Iris pigment epithelial cell (primary cell): ENCODE measurements at places on chromosomes 12 and 14.

- DNase-seq: no peak
Measured at GRCh38 chr14:100004392-100004791, 60.8 kb upstream of the EVL start.

- DNase-seq: no peak
Measured at GRCh38 chr14:52095794-52096193, 26.9 kb upstream of the NID2 start.

DNA sequence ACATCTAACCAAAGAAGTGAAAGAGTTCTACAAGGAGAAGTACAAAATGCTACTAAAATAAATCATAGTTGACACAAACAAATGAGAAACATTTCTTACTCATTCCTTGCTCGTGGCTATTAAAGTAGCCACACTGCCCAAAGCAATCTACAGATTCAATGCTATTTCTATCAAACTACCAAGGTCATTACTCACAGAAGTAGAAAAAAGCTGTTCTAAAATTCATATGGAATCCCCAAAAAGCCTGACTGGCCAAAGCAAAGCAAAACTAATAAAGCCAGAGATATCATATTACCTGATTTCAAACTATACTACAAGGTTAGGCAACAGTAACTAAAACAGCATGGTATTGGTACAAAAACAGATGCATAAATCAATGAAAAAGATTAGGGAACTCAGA is 305.6 kb downstream of the RPAP3 start:
- DNase-seq: peak; percentile 50

DNA sequence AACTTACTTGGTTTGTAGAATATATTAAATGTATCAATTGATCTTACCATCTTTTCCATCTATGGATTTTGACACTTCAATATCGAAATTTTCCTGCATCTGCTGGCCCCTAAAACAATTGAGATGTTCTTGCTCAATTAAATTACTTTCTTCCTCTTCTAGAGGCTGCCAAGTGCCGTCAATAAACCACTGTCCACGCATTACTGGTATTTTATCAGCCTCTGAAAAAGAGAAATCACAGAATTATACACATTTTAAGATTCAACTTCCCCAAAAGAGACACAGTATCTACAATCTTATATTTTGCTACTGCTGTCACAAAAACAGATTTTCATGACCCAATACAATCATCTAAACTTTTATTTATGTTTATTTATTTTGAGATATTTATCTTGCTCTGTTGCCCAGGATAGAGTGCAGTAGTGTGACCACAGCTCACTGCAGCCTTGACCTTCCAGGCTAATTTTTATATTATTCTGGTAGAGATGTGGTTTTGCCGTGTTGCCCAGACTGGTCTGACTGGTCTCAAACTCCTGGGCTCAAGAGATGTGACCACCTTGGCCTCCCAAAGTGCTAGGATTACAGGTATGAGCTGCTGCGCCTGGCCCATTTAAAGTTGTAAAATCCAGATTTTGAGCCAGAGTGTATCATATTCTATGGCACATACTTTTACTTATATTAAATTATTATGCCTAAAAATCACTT is 49.3 kb downstream of the DDHD1 start:
- no peak for DNase-seq

DNA sequence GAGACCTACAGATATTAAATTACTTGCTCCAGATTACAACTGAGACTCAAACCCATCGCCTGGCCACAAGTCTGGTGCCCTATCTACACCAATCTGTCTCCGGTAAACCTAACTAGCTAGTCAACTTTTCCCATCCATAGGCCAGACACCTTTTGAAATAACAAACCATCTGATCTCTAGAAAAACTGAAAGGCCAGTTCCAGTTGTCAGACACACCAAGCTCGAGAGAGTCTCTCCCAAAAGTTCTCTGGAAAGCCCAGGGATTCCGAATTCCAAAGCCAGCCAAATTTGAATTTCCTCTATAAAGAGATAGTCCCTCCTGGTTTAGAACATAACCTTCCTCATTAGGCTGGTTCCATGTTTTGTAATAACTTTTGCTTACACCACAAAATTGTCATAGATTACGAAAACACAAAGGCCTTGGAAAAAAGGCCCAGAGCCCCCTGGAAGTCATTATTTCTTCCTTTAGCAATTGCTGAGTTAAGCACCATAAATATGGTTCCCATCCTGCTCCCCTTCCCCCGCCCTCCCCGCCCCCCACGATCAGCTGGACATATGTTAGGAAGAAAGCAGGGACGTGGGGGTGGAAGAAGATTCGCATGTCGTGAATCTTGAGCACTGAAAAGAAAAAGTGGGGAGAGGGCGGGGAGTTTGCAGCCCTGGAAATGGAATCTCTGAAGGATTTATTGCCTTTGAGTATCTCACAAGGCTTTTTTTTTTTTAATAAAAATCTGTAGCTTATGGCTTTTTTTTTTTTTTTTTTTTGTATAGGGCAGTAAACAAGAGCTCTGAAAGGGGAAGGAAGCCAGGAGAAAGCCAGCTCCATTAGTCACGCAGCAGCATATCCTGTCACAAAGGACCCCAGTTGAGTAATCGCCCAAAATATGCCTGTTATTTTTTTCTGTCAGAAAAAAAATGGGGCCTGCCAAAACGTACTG is 110.4 kb downstream of the ZFP36L1 start:
- DNase-seq: peak; percentile 97

- no peak for DNase-seq
Measured at GRCh38 chr12:102484017-102484416, 3.7 kb upstream of the IGF1 start.

DNA sequence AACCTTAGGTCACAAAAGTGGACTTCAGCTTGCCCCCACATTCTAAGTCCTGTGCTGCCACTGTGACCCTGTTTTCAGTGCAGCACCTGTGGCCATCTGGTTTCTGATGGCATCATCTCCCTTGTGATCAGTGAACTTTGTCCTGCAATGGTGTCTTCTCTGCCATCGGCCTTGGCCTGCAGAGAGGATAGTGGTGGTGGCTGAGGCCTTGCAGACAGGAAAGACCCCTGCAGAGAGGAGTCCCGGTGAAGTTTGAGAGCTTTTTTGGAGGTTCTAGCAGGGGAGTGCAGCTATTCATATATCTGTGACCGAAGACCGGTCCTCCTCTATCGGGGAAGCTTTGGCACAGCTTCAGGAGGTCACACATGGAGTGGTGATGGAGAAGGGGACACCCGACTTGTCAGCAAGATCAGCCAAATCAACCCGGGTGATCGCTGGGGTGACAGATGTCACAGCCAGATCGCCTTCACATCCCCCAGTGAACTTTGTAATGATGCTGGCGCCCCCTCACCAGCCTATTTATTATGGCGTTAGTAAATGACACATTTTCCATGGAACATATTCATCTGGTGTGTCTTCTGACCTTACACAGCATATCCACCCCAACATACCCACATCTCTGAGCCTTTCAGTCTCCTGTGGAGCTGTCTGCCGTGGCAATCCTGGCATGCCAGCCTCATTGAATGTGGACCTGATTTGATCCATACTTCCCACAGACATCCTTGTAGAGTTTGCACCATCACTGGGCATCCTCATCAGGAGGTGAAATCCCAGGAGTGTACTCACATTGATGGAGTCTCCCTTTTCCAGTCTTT is 136.1 kb downstream of the PAPOLA start:
- no peak for DNase-seq

GRCh38 chr14:71247106-71247505 is 339.8 kb downstream of the PCNX1 start:
- DNase-seq: no peak

GRCh38 chr12:111506260-111506659 is 92.9 kb downstream of the ATXN2 start:
- no peak for DNase-seq

DNA sequence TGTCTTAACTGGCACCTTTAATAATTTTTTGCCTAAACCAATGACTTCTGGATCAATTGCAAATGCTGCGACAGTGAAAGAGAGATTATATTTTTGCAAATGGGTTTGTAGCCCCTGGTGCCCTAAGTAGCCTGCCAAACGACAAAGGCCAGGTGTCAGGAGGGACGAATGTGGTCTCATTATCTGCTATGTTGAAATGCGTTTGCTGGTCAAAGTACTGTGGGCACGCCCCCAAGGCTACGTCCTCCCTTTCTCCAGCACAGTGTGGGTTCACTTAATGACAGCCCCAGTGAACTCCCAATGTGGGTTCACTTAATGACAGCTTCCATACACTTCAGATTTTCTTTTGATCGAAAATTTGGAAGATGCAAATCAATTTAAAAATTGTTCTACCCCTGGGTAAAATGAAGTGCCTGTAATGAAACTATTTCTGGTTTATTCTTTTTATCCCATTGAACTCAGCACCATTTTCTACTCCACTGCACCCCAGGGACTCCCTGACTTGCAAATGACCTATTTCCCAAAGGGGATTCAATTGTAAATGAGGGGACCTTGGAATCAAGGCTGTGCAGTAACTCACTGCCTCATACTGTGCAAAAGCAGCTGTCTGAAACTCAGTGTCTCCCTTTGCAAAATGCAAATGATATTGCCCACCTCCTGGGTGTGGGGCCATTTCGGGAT is 1.4 kb downstream of the SERPINA11 start:
- no peak for DNase-seq

GRCh38 chr14:31283578-31284252 is 76.1 kb upstream of the HECTD1 start:
- peak; percentile 15 for DNase-seq

DNA sequence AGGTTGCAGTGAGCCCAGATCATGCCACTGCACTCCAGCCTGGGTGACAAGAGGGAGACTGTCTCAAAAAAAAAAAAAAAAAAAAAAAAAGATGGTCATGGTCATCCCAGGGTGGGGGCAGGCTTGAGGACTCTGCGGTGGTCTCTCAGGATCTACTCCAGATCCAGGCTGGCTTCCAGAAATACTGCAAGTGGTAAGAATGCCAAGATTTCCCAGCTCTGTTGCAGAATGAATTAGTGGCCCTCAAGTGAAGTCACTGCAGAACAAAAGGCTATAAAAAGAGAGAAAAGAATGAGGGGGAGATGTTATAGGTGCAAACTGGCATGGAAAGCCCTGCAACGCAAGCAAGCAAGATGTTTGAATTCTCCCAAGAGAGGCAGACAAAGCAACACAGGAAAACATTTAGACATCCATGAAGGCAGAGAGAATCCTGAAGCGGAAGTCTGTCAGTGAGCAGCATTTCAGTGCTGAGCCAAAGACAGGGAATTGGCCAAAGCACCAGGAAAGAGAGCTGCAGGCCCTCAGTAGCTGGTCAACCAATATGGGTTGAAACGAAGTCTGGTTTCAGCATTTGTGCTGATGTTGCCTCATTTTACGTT is 31.9 kb upstream of the ETFBKMT start:
- no peak for DNase-seq

- no peak for DNase-seq
Measured at GRCh38 chr14:72104011-72104613, 171.9 kb downstream of the RGS6 start.

- DNase-seq: no peak
Measured at GRCh38 chr12:23687947-23688346, 261.5 kb downstream of the SOX5 start.

DNA sequence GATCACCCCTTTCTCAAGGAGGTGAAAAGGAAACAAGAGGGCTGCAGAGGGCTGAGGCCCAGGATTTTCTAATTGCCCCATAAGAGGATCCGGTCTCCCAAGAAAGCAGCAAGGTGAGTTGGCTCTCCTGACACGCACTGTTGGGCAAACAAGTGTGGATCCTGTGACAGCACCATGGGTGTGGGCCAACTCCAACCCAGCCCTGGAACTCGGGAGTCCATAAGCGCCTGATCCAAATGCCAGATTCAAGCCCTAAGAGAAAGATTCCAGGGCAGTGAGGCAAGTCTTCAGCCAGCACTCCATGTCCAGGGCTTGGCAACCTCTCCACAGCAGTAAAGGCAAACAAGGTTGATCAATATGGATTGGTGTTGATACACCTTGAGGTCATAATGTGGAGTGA is 33.1 kb downstream of the KCNA5 start:
- no peak for DNase-seq

GRCh38 chr12:123132951-123133619 is 17.8 kb downstream of the PITPNM2 start:
- DNase-seq: no peak

- no peak for DNase-seq
Measured at GRCh38 chr12:99224237-99224636, 423.3 kb upstream of the GARIN6 start.

DNA sequence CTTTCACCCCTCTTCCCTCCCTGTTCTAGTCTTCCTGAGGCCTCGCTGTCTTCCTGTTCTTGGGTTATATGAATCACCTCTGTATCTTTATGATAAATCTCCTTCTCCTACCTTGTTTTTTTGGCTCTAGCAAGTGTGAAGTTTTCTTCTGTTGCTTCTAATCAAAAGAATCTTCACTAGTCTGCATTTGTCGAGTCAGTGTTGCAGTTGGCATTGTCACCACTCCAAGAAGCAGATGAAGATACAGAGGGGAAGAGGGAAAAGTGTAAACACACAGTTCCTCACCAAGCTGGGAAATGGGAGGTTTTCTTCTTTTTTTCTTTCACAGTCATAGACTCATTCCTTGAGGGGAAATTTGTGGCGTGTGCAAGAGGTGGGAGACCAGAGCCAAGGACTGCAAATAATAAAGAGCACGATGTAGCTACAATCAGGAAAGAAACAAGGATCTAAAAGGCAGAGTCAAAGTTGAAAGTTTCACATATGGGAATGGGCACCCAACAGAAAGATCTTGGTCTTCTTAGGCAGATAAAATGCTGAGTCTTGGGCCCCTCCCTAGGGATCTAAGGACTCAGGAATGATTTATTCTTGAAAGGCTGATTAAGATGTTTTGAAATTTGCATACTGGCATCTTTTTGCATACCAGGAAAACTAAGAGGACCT is 22.2 kb upstream of the PRICKLE1 start:
- DNase-seq: no peak

DNA sequence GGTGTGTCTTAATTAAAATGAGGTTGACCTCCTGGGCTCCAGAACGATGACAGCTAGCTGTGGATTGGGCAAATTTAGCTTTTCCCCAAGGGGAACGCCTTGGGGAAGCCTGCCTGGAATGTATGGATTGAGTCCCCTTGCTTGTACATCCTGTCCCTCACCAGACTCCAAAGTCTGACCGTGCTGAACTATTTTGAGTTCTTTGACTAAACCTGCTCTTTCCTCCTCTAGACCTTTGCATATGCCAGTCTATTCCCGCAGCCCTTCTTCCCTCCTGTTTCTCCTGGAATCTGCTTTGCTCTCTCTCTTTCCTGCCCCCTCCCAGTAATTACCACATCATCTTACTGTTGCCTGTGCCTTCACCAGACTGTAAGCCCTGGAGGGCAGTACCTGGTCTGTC is 11.5 kb upstream of the KDM2B start:
- DNase-seq: no peak

- peak; percentile 21 for DNase-seq
Measured at GRCh38 chr12:88662961-88663360, 82.7 kb upstream of the KITLG start.

- peak; percentile 99 for DNase-seq
Measured at GRCh38 chr14:79369359-79370332, 841.7 kb downstream of the DIO2 start.
